Activated naive CD4-positive, alpha-beta T cell (primary cell): ENCODE measurements at places on chromosomes 6 and 20.

DNA sequence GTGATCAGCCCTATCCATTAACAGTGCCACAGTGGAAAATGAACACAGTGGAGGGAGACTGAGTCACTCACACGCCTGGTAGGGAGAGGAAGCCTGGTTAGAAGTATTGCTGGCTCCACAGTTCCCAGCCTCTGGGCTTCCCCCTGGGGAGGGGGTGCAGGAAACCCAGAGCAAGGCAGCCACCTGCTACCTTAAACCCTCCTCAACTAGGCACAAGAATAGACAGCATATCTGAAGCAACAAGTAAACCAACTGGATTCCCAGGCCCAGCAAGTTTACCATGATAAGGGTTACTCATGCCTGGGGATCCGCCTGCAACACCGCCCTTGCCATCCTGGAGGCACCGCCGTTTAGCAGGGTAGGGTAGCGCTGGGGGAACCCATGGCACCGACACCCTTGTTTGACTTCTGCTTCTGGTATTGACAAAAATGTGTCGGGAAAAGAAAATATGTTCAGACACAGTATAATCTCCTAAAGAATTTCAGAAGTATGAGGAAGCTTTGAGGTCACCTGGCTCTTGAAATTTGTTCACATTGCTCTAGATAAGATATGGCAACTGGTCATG lies 38.3 kb downstream of the SLC22A23 start:
- DNase-seq: no peak

DNA sequence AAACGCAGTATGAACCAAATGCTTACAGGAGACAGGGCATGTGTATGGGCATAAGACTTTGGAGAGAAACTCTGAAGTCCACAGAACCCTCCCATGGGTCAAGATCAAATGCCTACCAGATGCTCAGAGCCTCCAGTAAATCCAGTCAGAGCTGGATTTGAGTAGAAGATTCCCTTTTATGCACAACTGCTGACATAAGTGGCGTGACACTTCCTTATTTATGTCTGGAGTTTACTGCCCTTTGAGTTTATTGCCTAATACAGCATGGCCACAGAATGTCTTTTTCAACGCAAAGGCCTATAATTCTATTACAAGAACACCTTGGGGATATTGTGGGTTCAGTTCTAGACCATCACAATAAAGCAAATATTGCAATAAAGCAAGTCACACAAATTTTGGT lies 220.0 kb upstream of the FOXQ1 start:
- DNase-seq: no peak

GRCh38 chr6:7721649-7722048 lies 4.2 kb upstream of the BMP6 start:
- no peak for DNase-seq

DNA sequence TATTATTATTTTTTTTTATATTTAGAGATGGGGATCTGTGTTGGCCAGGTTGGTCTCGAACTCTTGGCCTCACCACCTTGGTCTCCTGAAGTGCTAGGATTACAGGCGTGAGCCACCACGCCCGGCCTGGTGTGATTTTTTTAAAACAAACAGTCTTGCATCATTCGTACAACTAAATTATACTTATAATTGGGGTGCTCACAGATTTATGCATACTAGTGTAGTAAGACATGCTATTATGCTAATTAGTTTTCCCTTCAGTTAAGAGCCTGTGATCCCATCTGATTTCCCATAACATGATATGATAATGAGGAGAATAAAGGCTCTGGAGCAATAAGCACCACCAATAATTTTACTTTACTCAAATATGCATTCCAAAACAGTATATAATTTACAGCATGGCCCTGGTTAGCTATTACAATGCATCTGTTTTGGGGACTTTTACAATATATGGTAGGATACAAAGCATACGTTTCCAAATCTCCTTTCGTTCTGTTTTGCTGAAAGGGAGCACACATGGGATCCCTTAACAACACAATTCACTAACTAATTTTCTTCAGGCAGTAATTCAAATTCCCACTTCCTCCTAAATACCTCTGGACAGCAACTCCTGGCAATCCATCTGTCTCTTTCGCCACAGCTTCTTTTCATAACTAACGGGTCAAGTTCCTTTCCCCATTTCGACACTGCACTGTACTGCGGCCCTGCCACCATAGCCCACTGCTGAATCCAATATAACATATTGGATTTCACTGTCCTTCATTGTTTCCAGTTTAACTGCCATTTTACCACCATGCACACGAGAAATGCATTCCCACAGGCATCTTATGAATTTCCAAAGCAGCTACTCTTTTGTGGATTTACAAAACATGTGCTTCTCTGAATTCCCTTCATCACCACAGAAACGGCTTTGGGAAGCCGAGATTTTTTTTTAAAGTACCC lies 1.7 kb downstream of the NUDT3 start:
- DNase-seq: no peak

- no peak for DNase-seq
Observed at GRCh38 chr6:42269553-42269952, 51.9 kb upstream of the MRPS10 start.

- no peak for DNase-seq
Observed at GRCh38 chr6:2818593-2818992, 23.1 kb downstream of the SERPINB1 start.
